ENCODE measurements at places on chromosomes 5 and 9.

DNA sequence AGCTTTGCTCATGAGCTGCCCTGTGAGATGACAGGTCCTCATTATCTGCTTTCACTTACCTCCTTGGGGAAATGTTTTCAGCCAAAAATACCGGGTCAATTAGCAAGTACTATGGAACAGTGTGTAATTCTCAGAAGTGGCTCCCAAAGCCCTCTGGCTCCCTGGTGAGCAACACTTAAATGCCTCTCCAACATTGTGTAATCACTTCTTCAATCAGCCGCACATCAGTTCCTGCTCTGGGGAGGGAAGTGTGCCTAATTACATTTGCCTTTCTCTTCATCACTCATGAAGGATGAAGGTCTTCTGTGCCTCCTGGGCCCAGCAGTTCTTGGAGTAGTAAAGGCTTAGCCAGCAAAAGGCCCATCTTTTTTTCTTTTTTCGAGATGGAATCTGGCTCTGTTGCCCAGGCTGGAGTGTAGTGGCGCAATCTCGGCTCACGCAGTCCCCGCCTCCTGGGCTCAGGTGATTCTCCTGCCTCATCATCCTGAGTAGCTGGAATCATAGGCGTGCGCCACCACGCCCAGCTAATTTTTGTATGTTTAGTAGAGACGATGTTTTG lies 23.1 kb downstream of the NIM1K start:
- no peak for DNase-seq

DNA sequence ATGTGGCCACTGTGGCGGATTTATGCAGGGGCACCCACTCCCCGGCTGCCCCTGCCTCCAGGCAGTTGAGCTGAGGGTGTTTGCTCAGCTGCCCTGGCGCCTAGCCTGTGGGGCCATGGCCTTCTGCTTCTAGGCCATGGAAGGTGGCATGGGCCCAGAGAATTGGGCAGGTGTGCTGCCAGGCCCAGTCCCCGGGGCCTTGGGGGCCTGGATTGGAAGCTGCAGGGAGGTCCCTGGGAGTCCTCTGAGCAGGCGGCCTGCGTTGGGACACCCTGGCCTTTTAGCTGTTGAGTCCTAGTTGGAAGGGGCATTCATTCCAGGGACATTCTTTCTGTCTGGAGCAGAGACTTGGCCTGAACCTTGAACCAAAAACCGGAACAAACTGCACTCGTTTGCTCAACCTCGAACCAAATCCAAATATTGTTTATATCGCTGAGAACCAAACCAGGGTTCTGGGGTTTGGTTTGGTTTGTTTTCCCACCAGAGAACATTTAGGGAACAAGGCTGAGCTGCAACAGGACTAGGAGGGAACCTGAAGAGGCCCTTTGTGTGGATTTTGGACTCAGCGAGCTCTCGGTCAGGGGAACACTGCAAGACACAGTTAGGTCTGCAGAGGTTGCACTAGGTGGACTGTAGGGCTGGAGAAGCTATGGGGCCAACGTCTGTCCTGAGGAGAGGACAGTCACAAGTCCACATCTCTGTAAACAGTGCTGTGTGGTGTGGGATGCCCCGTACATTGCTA lies 116.8 kb downstream of the BOD1 start:
- no peak for DNase-seq

DNA sequence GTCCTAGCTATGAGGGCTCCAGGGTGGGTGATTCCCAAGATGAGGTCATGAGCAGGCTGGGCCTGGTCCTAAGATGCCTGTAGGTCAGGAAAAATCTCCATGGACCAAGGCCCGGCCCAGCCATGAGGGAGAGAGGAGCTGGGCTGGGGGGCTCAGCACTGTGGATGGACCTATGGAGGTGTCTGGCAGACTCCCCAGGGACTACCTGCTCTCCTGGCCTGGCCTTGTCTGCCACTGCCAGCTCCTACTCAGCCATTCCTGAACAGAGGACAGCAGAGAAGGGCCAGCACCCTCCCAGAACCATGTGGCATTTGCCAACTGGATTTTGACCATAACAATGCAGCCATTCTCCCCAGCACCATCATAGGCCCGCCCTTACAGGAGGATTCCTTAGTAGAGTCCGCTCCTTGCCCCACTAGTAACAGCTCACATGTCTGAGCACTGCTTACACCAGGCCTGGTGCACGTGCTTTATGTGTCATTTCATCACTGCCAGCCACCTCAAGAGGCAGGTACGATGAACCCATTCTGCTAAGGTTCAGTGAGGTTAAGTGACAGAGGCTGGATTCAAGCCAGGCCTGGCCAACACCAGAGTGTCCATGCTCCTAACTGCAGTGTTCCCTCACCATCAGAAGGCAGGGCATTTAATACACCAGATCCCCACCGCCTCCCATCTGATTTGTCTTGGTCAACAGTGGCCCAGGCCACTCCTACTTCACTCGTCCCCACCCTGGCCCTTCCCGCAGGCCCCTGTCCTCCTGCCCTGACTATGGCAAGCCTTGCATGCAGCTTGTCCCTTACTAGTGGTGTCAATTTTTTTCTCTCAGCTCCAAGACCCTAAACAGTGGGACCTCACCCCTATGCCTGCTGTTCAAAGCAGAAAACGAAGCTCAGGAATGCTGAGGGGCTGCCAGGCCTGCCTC lies 669 bp downstream of the IL13 start:
- DNase-seq = no peak

DNA sequence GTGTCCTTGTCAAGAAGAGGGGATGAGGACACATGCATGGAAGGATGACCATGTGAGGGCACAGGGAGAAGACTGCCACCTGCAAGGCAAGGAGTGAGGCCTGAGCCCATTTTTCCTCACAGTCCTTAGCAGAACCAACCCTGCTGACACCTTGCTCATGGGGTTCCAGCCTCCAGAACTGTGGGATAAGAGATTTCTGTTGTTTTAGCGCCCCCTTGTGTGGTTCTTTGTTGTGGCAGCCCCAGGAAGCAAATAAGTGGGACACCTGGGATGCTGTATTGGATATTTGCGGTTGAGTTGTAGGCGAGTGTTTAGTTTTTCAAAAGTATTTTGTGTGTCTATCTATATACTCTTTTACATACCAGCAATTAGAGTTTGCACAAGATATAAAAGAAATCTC lies 206.4 kb downstream of the NXNL2 start:
- DNase-seq = no peak

GRCh38 chr5:167684251-167684650 lies 607.2 kb upstream of the WWC1 start:
- no peak for DNase-seq

DNA sequence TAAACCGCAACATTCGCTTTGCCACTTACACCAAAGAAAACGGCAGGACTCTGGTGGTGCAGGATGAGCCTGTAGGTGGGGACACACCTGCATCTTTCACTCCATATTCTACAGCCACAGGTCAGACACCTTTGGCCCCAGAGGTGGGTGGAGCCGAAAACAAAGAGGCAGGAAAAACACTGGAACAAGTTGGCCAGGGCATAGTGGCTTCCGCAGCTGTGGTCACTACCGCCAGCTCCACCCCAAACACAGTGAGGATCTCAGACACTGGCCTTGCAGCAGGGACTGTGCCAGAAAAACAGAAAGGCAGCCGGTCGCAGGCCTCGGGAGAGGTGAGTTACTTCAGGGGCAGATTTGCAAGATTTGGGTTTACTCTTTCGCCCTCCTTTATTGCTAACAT lies 33.8 kb downstream of the KDM3B start:
- DNase-seq = no peak

DNA sequence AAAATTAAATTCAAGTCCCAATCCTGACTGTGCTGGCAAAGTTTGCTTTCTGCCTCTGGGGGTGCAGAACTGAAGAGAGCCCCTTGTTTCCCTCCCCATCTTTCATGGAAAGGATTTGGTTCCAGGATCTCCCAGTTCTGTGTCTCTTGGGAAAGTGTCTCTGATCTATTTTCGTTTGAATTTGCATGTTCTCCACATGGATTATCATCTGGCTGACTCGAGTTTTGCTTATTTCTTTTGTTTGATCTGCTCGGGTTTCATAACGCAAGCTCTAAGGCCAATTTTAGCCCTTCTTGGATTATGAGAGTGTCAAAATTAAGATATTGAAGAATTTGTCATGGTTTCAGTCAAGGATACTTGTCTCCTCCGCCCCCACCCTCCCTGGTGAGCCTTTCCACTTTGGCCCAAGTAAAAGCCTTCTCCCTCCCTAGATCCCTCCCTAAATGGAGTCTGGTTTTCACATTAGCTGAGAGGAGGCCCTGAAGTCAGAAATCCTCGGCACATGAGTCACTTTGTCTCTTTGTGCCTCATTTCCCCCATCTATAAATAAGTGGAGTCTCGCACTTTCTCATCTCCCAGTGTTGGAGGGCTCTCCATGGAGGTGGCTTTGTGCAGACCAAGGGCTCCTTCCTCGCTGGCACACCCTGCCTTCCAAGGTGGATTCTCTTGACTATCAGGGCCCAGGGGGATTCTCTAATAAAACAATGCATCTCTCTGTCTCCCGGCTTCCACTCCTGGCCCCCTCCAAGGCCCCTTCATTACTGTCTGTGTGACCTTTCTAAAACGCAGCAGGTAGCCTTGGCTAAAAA lies 17.3 kb downstream of the ADRB2 start:
- DNase-seq = no peak

DNA sequence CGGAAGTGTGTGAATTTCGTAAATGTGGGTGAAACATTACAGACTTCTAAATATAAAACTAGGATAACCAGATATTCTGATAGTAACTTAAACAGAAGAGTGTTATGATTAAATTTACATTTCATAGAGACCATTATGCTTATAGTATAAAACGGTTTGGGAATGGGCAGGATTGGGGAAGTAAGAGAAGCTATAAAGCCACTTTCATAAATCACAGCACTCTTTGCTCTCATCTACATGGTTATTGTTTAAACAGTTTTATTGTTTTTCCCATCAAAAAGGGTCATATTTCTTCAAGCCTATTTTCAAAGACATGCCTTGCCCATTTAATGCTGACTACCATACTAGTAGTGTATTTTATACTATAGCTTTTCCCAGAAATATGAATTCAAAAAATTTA lies 9.2 kb downstream of the ZFR start:
- DNase-seq = no peak

DNA sequence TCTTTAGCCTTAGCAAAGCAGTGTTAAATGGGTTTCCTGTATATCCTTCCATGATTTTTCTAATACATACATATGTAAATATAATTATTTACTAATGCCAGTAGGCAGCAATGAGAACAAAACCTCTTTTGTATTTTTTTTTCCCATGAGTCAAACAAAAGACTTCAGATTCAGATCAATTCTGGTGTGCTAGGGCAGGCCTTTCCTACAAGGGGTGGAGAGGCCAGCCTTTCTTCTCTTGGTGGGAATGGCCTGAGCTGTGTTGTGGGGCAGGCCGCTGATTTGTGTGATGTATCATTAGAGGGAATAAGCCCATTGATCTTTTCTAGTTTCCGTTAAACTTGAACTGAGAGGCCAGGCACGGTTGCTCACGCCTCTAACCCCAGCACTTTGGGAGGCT lies 115.5 kb upstream of the DMRT1 start:
- no peak for DNase-seq

DNA sequence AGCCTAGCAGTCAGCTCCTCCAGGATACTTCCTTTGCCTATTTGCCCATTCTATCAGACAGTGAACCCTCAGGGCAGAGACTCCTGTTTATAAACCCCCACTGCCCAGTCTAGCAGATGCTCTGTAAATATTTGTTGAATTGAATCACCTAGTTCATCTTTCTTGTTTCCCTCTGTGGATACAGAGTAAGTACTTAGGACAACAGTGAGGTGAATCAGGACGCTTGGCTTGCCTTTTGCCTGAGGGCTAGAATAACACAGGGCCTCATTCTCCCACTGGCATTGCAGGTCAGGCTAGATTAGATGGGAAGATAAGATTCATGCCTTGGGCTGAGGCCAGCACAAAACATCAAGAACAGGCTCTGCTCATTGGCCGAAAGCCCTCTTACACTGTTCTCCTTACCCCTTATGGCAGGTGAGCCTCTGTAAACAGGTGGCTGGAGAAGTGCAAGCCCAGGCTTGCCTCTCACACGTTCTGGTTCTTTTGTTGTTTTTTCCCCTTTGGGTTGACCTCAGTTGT lies 22.2 kb downstream of the TNFSF8 start:
- peak; percentile 97 for DNase-seq

GRCh38 chr5:172860520-172861443 lies 26.7 kb downstream of the ERGIC1 start:
- DNase-seq = no peak

DNA sequence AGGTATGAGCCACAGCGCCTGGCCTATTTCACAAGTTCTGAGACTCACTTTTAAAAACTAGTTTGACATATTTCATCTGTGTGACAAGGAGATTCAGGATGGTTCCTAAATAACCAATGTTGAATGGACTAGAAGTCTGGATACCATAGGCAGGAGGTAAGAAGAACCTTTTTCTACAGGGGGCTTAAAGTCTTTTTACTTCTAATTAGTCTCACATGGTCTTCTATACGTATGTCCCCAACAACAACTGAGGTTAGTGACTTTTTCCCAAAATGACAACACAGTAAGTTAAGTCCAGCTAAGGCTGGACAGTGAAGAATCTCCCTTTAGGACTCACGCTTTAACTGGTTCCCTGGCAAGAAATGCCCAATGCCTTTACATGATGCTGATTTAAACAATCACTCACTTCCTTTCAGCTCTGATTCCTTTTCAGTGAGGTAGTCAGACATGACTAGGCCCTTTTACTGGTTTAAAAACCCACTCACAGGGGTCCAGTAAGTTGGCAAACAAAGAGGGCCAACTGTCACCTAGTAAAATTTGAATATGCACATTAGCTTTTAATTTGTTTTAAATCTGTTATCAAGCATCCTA lies 12.1 kb upstream of the HAUS6 start:
- no peak for DNase-seq

DNA sequence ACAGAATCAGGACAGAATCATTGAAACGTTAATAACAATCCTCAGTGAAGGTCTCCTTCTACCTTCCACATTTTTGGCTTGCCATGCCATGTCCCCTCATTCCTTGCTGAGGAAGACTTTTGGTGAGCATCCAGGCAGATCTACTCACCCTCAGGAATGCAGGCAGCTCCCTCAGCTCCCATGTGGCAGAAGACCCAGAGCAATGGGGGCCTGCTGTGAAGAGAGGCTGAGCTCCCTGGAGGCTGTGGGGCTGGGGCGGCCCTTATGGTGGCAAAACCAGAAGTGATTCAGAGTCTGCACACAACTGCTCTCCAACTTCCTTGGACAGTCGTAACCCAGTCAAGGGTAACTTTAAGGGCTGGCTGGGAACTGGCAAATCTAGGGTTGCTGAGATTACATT lies 247.2 kb upstream of the EFNA5 start:
- DNase-seq = no peak

DNA sequence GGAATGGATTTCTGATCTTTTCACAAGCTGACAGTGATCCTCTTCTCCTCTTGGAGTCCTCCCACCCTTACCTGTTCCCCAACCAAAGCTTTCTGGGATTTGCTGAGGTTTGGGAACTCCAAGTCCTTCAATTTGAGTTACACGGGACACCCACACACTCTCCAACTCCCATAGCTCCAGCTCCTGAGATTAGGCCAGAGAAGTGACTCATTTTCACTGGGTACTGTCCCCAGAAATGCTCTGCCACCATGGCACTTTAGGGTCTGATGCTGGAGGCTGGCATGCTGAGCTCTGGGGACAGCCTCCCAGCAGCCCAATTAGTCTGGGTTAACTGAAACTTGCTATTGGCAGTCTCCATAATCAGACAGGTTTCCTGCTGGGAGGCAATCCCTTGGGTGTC lies 14.0 kb upstream of the HRCT1 start:
- no peak for DNase-seq

All from NCI-H2081 (cell line).